ENCODE measurements at places on chromosomes 5 and 9.

DNA sequence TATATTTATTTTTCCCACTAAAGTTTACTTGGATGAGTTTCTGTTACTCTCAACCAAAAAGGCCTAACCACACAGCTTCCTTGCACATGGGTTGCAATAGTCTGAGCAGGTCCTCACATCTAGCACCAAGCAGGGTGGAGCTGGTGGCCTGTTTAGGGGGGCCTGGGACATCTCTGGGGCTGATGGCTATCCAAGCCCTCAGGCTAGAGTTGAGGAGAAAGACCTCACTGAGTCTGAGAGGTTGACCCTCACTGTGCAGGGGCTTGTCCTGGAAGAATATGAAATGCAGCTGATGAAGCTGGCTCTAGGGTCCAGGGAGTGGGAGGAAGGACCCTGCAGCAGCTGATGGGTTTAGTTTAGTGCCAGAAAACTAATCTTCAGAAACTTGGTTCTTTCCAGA, 217.1 kb upstream of the MVB12B start:
- no peak for DNase-seq

DNA sequence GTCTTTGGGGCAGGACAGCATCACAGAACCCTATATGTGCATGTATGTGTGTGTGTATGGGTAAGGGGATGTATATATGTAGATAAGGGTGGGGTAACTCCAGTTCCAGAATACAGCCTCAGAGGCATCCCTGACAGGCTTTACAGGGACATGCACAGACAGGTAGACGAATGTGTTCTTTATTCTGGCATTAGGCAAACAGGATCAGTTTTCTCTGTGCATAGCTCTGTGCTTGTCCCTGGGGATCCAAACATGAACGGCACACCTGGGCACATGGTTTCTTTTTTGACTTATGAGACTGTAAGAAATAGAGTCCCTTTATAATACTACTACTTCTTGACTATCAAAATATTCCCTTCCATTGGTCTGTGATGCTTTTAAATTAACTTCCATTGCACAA, 120.6 kb downstream of the TRIO start:
- DNase-seq, result peak; percentile 46

DNA sequence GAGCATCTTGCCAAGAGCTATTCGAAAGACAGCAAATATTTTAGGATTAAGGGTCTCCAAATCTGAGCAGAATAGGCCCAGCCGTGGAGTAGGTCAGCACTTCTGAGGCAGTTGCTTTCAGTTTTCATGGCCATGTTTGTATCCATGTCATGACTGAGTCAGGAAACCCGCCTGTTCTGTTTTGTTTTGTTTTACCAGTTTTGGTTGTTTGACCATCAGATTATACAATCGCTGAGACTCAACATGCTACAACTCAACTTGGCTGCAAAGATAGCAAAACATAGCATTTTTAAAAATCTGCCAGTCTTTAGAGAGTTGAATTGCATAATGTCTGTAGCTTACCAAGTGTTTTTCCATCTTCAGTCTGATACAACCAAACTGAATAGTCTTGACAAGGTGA, 185.1 kb upstream of the ZNF462 start:
- no peak for DNase-seq

- peak; percentile 45 for DNase-seq
Observed at GRCh38 chr9:81112627-81113452, 576.5 kb downstream of the TLE1 start.

GRCh38 chr9:126564716-126565115, 49.0 kb upstream of the LMX1B start:
- no peak for DNase-seq

- no peak for DNase-seq
Observed at GRCh38 chr9:23812673-23813072, 13.4 kb downstream of the ELAVL2 start.

- DNase-seq, result no peak
Observed at GRCh38 chr5:42836070-42836769, 24.5 kb upstream of the SELENOP start.

DNA sequence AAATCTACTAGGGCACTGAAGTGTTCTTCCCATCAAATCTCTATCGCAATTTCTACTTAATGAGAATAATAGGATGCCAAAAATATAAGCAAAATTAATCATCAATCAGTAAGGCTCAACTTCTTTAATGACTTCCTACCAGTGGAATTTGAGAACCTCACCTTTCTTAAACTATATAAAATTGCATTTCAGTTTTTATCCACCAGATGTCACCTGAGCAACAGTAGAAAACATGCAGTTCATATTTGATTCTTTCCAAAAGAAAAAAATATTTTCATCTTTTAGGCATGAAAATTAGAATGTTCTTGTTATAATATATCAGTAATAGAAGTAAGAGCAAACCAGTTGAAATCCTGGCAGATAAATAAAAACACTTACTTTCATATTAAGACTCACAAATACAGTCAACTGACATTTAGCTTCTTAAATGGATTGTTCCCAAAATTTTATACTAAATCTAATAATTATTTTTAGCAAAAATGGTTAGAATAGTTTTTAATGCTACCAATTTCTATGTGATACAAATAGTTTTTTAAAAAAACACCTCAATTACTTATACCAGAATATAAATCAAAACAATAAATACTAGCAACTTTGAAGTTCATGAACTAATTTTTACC, 13.4 kb upstream of the CCDC112 start:
- no peak for DNase-seq

DNA sequence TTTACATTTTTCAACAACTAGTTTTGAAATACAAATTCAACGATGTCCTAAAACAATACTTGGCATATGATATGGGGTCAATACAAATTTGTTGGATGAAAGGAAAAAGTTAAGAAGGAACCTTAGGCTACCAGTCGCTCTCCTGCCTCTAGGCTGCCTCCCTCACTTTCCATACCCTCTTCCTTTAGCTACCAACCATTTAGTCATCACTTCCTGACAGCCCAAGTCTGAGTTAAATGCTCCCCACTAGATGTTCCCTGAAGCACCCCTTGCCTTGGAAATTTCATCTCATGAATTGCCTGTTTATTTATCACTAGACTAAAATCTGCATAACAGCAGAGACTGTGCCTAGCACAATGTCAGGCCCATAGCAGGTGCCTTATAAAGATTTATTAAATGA, 2.7 kb upstream of the LARS1 start:
- no peak for DNase-seq

Data from NCI-H1436 treated with DMSO at 0.1 percent for 48 hours (cell line).